ENCODE measurements at places on chromosomes 5 and 9. TPM values are rescaled to one million over a fixed set of nuclear protein-coding genes. Genes with fewer than 3 reads are reported as not detected.

GRCh38 chr5:149040421-149040820 lies 22.4 kb downstream of the SH3TC2 start:
- DNase-seq, result no peak

The PCDHGA9 gene
- 1.9 TPM for total RNA-seq

DNA sequence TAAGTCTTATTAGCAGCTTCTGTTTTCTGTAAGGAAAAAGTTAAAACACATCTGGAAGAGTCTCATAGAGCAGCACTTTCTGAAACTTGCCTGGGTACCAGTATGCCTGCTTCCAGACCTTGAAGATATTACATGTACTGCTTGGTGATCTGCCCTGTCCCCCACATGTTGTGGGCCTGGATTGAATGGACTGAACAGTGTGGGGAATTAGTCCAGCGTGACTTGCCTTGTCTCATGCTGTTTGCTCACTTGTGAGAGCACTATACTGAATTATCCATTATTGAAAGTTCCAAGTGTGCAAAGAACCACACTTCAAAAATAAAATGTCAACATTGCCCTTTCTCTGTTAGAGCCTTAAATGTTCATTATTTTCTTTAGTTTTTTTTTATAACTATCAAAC lies 8.9 kb downstream of the CTNNA1 start:
- DNase-seq, result no peak

The PFN3 gene
- total RNA-seq, result not detected

GRCh38 chr5:16074358-16074757 lies 105.2 kb downstream of the MARCHF11 start:
- DNase-seq, result no peak

DNA sequence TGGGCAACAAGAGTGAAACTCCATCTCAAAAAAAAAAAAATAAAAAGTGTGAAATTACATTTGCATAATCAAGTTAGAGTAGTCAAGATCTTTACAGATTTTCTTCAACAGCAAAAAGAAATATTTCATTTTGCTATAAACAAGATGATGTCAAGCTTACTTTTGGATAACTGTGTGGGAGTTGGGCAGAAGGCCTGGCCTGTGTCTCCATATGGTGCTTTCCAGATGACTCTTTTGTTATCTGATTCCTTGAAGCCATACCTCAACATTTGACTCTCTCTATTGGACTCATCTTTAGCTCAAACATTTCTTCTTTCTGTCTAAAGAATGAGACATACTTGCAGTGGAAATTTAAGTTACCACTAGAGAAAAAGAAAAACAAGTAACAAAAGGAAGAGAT lies 246.8 kb downstream of the MSX2 start:
- no peak for DNase-seq

The FAM221B gene
- total RNA-seq, result not detected

- DNase-seq, result no peak
Measured at GRCh38 chr9:79699479-79699878, 127.7 kb downstream of the TLE4 start.

The ARAP3 gene
- total RNA-seq, result 11.3 TPM

DNA sequence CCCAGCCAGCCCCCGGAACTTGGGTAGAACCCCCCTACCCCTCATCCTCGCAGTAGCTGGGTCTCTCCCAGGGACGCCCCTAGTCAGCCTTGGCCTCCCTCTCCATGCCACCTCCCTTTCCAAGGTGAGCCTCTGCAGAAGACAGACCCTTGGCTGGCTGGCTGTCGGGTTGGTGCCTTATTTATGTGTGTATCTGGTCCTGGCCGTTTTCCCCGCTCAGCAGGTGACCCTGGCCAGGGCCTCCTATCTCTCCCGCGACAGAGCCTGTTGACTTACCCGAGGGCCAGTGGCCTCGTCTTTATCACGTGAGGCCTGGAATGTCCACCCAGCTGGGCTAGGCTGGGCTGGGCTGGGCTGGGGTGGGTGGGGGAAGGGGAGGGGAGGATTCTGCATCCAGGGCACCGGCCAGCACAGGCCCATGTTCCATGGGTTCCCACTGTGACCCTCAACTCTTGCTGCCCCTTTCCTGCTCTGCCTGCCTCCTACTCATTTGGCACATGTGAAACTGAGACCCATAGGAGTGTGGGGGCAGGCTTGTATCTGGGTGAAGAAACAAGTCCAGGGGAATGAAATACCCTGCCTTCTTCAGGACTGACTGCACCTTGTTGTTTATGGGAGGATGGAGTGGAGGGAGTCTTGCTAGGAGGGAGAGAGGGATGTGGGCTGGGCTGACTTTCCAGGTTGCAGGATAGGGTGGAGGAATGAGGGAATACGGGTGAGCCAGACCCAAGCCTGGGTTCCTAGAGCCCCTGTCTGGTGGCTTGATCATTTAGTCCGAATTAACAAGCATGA lies 3.1 kb downstream of the CXXC5 start:
- no peak for DNase-seq

DNA sequence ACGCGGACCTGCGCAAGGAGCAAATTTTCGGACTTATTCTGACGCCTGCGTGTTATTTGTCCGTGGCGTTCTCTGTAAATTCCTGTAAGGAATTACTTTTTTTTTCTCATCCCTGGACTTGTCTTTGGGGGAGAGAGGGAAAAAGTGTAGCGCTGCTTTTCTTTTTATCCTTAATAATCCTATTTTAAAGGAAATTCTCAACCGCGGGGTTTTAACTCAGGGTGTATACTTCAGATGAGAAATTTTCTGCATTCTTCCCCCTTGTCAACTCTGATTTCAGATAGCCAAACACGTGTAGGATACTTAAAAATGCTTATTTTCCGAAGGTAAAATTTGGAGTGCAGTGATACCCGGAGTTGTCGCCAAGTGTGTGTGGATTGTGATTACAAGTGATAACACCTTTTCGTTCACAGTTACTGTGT lies 853 bp downstream of the DCP2 start:
- DNase-seq, result no peak

GRCh38 chr5:169808118-169808581 lies 171.1 kb downstream of the DOCK2 start:
- no peak for DNase-seq

The N4BP3 gene
- 3.1 TPM for total RNA-seq

DNA sequence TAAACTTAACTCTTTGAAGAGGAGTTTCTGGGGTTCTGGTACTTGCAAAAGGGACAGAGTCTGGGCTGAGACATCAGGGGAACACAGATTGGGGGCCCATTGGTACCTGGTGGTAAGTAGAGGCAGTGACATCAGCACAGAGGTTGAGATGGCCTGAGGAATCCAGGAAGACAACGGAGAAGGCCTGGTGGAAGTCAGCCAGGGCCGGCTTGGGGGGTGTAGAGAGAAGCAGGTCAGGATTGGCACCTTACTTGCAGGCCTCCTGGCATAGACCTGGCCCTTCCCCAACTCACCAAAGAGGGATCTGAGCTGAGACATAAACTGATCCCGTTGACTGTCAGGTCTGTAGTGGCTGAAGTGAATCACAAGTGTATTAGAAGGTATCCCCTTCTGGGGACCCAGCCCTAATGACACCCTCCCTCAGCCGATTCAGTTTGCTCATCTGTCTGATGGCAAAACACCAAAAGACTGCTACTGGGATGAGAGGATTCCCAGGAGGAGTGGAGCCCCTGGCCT lies 5.5 kb downstream of the NOL6 start:
- DNase-seq, result no peak

DNA sequence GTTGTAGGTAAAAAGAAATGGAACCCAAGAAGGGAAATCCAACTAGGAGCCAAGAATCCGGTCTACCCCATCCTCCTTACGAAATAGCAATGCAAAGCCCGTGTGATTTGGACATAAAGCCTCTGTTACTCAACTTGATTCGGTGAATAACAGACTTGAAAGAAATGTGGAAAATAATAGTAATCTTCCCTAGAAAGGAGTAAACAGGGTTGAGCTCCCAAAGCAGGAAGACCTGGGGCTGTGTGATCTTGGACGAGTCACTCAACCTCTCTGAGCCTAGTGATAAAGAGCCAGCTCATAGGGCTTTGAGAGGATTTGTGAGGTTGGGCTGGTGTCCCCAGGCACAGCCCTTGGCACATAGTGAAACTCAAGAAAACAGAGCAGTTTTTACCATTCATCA lies 42.7 kb upstream of the IL17B start:
- no peak for DNase-seq

GRCh38 chr9:134966697-134967546 lies 49.2 kb upstream of the FCN1 start:
- no peak for DNase-seq

- no peak for DNase-seq
Measured at GRCh38 chr5:137336565-137337120, 162.5 kb downstream of the SPOCK1 start.

The KLF9 gene
- total RNA-seq, result 6.3 TPM

The MYOZ3 gene
- 2.2 TPM for total RNA-seq

DNA sequence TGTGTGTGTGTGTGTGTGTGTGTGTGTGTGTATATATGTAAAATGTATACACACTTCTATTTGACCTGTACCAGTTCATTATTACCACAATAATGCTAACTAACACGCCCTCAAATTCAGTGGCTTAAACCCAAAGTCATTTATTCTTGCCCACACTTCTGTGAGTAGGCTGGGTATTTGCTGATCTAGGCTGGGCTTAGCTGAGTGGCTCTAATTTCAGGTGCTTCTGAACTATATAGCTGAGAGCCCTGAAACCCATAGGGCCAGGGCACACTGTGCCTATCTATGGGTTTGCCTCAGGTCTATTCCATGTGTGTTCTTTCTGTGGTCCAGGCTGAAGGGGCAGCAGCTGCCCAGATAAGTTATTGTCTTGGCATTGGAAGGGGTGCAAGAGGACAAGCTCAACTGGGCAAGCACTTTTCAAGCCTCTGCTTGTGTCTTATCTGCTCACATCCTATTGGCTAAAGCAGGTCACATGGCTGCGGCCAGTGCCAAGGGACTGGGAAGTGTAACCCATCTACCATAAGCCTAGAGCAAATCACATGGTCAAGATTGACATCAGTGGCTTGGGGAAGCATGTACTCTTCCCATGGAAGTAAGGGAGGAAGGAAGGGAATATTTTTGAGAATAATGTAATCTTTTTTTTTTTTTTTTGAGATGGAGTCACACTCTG lies 139.9 kb downstream of the PALM2AKAP2 start:
- no peak for DNase-seq

- DNase-seq, result no peak
Measured at GRCh38 chr5:132427281-132428146, 58.0 kb downstream of the SLC22A5 start.

DNA sequence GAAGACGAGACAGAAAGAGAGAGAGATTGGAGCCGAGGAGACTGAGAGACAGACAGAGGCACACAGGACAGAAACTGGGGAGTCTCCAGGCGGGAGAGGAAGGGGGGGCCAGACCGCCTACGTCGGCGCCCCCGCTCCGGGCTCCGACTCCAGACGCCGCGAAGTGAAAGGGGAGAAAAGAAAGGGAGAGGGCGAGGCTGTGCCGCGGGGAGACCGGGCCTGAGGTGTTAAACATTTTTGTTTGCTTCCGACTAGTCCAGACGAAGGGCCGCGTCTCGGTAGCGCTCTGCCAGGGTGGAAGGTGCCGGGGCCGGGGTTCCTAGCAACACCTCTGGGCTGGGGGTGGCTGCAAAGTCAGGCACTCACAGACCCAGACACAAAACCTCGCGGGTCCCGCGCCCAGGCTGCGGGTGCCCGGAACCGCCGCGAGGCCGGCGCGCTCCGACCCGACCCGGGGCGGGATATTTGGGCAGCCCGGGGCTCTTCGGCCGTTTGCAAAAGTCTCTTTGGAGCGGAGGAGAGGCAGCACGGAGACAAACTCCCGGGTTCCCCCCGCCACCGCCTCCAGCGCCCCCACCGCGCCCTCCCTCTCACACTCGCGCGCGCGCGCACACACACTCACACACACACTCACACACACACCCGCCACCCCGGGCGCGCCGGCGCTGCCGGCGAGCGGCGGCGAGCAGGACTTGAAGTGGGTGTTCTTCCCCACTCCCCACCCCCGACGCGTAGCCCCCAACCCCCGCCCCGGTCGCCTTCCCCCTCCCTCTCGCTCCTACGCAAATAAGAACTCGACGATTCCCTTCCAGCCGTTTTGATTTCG lies 626 bp upstream of the FST start:
- no peak for DNase-seq

GRCh38 chr9:83537331-83538171 lies 650 bp downstream of the FRMD3 start:
- no peak for DNase-seq

DNA sequence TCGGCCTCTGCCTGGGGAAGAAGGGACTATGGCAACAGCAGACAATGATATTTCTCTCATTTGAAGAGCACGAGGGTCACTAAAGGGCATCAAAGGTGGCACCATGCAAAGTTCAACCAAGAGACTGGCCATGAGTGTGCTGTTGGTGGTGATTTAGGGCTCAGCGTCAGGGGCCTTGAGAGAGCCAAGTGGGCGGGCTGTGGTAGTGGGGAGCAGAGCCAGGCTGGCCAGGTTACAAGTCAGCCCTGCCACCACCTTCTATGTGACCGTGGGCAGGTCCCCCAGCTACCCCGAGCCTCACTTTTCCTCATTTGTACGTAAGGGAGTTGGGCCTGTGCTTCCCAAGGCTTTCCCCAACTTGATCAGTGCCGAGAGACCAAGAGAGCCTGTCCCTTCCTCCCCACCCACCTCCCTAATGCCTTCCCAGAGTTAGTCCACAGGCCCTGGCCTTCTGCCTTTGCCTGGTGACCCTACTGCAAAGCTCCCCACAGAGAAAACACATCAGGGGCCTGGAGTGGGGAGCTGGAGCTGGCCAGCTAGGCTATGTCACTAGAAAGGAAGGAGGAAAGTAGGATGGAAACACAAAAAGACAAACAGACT lies 104.3 kb downstream of the PDE6A start:
- DNase-seq, result no peak

- no peak for DNase-seq
Measured at GRCh38 chr5:14263699-14264098, 120.6 kb downstream of the TRIO start.

- no peak for DNase-seq
Measured at GRCh38 chr9:35605351-35606137, 482 bp downstream of the TESK1 start.

- no peak for DNase-seq
Measured at GRCh38 chr9:90001747-90002146, 396.9 kb downstream of the GADD45G start.

The URM1 gene
- 39.4 TPM for total RNA-seq

GRCh38 chr9:8543219-8543618 lies 743.6 kb upstream of the DMAC1 start:
- no peak for DNase-seq

DNA sequence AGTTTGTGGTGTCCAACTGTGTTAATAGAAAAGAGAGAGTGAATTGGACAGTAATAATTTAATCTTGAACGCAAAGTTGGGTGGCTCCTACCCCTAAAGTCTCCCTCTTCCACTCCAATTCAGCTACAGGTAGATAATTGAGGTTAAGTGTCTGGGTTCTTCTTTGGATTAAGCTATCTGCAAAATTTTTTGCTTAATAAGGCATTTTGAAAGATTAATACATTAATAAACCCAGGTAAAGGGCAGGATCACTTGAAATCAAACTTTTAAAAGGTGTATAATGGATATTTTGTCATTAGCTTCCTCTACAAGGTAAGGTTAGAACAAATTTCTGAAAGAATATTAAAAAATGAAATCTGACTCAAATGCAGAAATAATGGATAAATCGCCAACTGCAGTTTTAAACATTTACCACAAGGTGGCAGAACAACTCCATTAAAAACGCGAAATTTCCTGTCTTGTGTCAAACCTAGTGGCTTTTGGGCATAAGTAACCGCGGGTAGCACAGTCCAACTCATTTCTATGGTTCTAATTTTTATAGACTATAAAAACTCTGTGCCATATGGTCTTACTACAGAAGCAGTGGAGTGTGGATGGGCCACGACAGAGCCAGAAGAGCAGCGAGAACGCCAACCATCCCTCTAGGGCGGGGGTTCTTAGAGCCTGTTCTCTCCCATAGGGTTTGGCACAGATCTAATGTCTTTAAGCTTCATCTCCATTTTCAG lies 276.5 kb downstream of the ARHGEF28 start:
- no peak for DNase-seq

- no peak for DNase-seq
Measured at GRCh38 chr9:18143073-18143745, 330.7 kb upstream of the ADAMTSL1 start.
